ENCODE measurements at places on chromosomes 7 and 10.

- DNase-seq = no peak
These were observed 119.5 kb downstream of the CFAP58 start for GRCh38 chr10:104472957-104473745.

DNA sequence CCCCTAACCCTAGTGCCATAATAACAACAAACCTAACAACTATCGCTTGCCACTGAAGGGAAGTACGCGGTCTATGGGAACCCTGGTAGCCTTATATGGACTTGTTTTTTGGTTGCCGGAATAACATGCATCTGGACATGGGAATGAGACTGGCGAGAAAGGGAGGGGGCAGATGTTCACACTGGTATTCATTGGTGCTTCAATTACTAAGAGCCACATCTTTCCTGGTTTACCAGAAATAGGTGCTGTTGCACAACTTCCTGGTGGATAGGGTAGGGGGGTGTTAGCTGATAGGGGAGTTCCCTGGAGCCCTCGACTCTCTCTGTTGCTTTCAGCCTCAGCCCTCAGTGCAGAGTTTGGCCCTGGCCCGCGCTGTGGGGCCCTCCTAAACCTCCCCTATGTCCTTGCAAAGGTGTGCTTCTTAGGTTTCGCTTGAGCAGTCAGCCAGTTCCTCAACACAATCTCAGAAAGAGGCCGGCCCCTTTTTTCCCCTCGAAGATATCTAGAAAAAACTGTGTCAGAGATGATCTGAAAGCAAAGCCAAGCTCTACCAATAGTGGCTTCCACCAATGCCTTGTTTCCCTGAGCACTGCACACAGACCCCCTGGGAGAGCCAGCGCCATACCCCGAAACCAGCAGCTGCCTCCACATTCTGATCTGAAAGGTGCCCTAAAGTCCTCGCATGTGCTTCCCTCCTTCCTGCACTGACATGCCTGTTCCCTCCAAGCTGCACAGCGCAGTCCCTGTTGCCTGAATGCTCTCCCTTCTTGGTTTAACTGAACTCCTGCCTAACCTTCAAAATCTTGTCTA lies 13.5 kb downstream of the TBXAS1 start:
- DNase-seq = no peak

GRCh38 chr10:112294169-112294568 lies 11.0 kb downstream of the TECTB start:
- no peak for DNase-seq

DNA sequence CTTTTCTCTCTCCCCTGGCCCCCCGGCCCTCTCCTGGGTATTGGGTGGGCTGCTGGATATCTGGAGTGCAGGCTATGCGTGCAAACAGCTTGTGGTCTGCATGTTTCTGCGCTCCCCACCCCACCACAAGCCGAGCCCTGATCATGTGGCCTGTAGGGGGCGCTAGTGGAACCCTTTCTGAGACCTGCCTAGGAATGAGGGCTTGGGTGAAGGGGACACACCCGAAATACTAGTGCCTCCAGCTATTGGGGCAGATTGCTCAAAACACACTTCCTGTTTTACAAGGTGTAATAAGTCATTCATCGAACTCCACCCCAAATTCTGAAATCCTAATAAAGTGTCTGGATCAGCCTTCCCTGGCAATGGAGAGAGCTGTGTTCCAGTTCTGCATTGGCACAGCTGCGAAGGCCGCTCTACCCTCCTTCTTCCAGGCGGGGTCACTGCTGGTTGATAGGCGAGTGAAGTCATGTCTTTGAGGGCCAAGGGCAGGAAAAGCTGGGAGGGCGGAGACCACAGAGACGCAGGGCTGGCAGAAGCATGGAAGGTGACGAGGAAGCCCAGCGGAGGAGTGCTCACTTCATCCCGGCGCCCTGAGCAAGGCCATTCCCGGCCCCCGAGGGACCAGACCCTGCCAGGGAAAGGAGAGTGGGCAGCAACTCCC lies 19.8 kb upstream of the PRRT4 start:
- DNase-seq = no peak

- DNase-seq = no peak
These were observed 164.3 kb downstream of the BAMBI start for GRCh38 chr10:28841625-28842024.

- no peak for DNase-seq
These were observed 625 bp downstream of the IPMK start for GRCh38 chr10:58266826-58267712.

GRCh38 chr7:121410829-121411596 lies 14.9 kb upstream of the FAM3C start:
- no peak for DNase-seq

Data from NCI-H187 treated with DMSO at 0.1 percent for 48 hours (cell line).